ENCODE measurements at places on chromosomes 11 and 22.
A peak's percentile ranks its signal among the peaks of the same experiment; 100 is the strongest.

DNA sequence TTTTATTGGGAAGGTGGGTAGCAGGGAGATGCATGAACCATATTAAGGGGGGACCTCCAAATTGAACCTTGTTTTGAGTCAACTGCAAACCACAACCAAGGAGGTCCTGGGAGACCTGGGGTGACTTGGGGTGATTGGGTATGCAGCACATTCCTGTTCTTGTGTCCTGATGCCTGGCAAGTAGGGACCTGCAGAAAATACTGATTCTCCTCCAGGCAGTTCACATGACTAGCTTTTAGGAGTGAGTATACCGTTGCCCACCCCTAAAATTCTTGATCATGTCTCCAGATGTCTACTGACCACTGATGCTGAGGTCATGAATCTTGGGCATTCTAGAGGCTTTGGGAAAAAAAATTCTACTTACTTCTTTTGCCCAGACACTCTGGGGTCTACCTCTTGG is 6.3 kb downstream of the EHF start:
- DNase-seq = no peak

GRCh38 chr11:106998116-106998915 is 20.0 kb downstream of the GUCY1A2 start:
- peak; percentile 67 for DNase-seq

DNA sequence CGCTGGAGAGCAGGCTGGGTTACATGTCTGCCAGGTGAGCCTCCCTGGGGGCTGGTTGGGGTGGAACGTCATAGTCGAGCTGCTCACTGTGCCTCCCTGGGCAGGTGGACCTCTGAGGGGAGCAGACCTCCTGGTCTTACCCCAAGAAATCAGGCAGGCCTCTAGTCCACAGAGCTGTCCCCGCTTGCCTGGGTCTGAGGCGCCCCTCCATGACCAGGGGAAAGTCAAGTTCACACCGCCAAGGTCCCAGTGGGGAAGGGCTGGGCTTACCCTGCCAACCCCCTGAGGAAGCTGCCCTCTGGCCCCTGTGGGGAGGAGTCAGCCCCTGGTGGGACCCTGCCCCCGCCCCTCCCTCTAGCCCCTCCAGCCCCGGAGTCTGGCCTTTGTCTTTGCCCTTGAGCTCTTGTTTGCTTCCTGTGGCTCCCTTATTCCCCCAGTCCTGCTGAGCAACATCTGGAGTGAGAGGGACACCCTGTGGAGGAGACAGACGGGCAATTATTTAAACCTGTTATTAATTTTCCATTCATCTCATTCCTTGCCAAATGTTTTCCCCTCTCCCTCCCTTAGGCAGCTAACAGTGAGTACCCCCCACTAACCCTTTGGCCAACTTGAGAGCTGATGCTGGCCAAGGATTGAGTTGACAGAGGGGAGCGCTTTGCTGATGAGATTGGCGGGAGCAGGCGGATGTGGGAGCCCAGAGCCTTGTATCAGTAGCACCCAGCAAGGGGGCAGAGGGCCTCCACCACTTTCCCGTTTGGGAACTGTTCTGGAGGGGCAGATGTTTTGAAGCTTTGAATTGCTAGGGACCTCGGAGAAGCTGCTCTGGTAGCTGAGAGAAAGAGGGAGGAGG is 83.4 kb downstream of the CEP164 start:
- no peak for DNase-seq

DNA sequence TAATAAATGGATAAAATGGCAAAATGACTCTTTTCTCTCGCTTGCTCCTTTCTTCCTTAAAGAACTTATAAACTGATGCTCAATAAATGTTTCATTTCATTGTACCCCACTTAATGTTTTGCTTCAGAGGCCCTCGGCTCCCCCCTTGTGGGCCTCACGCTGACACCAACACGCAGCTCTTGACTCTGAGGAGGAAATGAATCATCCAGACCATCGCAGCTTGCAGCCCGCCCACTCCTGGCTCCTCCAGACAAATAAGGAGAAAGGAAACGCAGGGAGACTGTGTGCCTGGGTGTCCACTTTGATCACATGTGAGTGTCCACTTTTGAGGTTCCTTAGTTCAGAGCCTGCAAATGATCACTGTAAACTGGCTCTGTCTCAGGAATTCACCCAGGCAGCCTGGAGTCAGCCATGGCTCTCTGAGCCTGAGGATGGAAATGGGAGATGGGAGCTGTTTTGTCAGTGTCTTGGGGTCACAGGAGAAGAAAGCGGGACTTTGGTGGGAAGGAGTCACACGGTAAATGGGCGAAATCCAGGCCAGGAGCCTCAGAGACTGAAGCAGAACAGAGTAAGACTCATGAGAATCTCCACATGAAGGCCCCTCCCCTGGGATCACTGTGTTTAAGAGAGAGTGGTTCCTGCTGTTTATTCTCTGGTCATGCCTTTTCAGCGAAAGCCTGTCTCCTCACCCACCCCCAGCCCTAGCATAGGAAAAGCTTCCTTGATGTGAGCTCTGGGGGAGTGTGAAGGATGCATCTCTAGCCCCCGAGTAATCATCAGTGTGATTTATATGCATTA is 96.5 kb downstream of the CWC15 start:
- peak; percentile 96 for DNase-seq

GRCh38 chr11:110295531-110296225 is 736 bp downstream of the RDX start:
- DNase-seq = peak; percentile 64

DNA sequence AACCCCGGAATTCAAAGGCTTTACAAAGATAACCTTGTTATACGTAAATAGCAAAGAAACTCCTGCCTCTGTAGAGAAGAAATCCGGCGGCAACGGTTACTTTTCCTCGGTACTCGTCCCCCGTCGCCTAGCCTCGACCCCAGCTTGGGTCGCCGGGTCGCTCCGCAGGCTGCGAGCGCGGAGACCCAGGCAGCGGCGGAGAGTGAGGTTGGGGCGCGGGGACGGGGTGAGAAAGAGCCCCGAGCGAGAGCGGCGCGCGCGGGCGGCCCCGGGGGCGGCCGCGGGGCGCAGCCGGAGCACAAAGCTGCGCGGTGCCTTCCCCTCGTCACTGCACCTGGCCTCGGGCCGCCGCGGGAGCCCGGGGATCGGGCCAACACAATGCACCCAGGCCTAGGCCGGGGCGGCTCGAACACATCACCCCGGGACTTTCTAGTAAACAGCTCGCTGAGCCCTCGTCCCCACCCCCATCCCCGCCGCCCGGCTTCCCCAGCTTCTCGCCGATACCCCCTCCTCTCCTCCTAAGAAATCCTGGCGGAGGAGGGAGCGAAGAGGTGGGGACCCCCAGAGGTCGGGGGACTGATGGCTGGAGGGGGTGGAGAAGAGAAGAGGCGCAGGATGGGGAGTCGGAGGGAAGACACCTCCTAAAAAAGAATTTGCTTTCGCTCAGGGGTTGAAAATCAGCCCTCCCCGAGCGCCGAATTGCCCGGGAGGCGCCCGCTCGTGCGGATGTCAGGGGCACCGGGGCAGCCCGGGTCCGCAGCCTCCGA is 845 bp downstream of the MPPED2 start:
- no peak for DNase-seq

- no peak for DNase-seq
These were observed 249.1 kb downstream of the MIAT start for GRCh38 chr22:26906464-26906863.

- DNase-seq = no peak
These were observed 76.0 kb downstream of the MYEOV start for GRCh38 chr11:69369945-69370344.

- peak; percentile 21 for DNase-seq
These were observed 2.5 kb downstream of the FKBP2 start for GRCh38 chr11:64243236-64243854.

- peak; percentile 40 for DNase-seq
These were observed 17.8 kb upstream of the CSNK1E start for GRCh38 chr22:38335077-38335476.

GRCh38 chr22:30293026-30293425 is 3.7 kb upstream of the CASTOR1 start:
- no peak for DNase-seq

DNA sequence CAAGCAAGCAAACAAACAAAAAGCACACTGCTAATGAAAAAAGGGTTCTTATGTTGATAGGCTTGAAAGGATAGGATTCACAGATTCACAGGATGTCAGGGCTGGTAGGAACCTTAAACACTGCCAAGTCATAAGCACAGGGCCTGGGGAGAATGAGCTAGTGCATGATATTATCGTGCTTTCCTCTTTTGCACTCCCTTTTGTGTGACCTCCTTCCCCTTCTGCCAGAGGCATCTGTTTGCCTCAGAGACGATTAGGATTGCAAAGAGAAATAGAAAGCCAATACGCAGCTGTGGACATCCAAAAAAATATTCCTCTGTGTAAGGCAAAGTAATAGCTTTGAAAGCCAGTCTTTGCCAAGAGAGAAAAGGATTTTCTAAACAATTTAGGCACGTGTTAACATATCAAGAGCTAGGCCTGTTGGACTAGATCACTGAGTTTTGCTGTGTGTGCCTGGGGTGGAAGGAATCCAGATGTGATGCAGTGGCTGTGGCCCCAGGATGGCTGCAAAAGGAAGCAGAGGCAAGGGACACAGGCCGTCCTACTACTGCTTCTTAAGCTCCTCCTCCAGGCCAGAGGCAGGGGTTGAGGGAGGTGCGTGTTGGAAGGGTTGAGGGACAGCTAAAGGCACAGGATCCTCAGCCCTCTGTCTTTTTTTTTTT is 30.6 kb downstream of the MCHR1 start:
- no peak for DNase-seq

- DNase-seq = peak; percentile 10
These were observed 276.2 kb downstream of the BLID start for GRCh38 chr11:121839781-121840180.

DNA sequence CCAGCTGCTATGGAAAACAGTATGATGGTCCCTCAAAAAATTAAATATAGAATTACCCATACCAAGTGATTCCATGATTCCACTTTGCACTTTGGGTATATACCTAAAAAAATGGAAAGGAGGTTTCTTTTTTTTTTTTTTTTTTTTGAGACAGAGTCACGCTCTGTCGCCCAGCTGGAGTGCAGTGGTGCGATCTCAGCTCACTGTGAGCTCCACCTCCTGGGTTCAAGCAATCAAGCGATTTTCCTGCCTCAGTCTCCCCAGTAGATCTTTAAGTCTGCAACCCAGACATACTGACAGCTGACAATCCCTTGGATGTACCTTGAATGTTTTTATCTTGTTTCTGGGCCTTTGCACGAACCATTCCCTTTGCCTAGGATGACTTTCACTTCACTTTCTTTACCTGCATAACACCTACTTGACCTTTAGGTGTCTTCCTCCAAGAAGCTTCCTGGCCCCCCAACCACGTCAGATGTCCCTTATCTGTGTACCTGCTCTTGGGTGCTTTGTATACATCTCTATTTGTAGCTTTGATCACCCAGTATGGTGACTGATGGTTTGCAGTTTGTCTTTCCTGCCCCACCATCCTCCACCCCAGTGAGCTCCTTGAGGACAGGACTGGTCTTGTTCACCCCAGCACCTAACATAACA is 11.6 kb downstream of the UCP3 start:
- DNase-seq = no peak

GRCh38 chr11:20589796-20590195 is 9.6 kb upstream of the SLC6A5 start:
- DNase-seq = no peak

DNA sequence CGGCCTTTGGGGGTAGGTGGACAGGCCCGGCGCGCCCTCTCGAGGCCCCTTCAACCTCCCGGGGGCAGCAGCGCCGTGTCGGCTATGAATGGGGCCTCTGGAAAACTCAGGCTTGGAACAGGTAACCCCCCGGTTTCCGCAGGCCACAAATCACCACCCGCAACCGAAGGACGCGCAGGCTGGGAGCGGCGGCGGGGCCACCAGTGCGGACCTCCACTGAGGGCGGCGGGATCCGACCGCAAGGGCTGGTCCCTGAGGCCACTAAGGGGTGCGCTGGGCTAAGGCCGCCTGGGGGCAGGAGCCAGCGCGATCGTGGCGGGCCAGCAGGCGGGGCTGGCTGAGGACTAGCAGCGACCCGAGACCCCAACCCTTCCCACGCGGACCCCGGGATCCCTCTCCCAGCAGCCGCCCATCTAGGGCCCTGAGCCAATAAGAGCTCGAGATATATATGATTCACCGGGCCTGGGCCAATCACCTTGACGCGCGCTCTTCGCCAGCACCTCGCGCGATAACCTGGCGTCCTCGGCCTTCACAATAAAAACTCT is 609 bp upstream of the ATF4 start:
- peak; percentile 99 for DNase-seq

DNA sequence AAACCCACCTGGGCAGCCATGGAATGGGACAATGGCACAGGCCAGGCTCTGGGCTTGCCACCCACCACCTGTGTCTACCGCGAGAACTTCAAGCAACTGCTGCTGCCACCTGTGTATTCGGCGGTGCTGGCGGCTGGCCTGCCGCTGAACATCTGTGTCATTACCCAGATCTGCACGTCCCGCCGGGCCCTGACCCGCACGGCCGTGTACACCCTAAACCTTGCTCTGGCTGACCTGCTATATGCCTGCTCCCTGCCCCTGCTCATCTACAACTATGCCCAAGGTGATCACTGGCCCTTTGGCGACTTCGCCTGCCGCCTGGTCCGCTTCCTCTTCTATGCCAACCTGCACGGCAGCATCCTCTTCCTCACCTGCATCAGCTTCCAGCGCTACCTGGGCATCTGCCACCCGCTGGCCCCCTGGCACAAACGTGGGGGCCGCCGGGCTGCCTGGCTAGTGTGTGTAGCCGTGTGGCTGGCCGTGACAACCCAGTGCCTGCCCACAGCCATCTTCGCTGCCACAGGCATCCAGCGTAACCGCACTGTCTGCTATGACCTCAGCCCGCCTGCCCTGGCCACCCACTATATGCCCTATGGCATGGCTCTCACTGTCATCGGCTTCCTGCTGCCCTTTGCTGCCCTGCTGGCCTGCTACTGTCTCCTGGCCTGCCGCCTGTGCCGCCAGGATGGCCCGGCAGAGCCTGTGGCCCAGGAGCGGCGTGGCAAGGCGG is 11.4 kb upstream of the ARHGEF17 start:
- DNase-seq = no peak

GRCh38 chr11:87030458-87031054 is 7.2 kb upstream of the TMEM135 start:
- DNase-seq = peak; percentile 11

- no peak for DNase-seq
These were observed 3.7 kb downstream of the IGSF22 start for GRCh38 chr11:18722293-18722637.

DNA sequence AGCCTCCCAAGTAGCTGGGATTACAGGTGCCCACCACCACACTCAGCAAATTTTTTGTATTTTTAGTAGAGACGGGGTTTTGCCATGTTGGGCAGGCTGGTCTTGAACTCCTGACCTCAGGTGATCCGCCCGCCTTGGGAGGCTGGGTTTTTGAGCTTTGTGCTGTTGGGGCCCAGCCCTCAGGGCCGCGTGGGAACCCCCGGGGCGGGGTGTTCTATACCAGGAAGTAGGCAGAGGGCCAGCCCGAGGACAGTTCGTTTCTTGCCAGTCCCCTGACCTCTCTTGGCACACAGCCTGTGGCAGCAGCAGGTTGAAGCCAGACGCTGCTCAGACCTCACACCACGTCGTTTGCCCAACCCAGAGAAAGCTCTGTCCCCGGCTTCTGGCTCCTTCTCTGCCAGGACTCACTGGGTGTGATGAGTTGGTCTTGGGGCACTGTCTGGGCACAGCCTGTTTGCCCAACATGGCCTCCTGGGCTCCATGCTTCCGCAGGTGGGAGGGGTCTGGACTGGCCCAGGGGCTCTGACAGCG is 24.9 kb upstream of the CHKA start:
- no peak for DNase-seq

Data from EL (cell line).